ENCODE measurements at places on chromosomes 3 and 15. TPM values are rescaled to one million over a fixed set of nuclear protein-coding genes. Genes with fewer than 3 reads are reported as not detected.

The ATP6V1A gene
- total RNA-seq: 21.4 TPM

The C3orf85 gene
- not detected for total RNA-seq

The ARMC8 gene
- 31.2 TPM for total RNA-seq

The ZNF106 gene
- 680 TPM for total RNA-seq

The AGTR1 gene
- 1.2 TPM for total RNA-seq

The FRMD5 gene
- 62.4 TPM for total RNA-seq

The ERICH6 gene
- total RNA-seq: 0.55 TPM

The TTC23 gene
- total RNA-seq: 11.4 TPM

The A4GNT gene
- not detected for total RNA-seq

The ALDH1A2 gene
- total RNA-seq: 14.0 TPM

The ZNF774 gene
- total RNA-seq: 4.7 TPM

The KBTBD13 gene
- total RNA-seq: 5.2 TPM

The PIK3CB gene
- 31.5 TPM for total RNA-seq

The DNAH12 gene
- 0.16 TPM for total RNA-seq

The GPR176 gene
- 1.6 TPM for total RNA-seq

The EEFSEC gene
- 23.7 TPM for total RNA-seq

The LRRIQ4 gene
- total RNA-seq: not detected

The CSNK1G1 gene
- 6.3 TPM for total RNA-seq

The STXBP5L gene
- total RNA-seq: not detected

The SERINC4 gene
- 0.44 TPM for total RNA-seq

The ZNF501 gene
- total RNA-seq: 5.3 TPM

The HTR3E gene
- total RNA-seq: not detected

The TMEM212 gene
- not detected for total RNA-seq

The EOMES gene
- 0.14 TPM for total RNA-seq

The LRRC2 gene
- total RNA-seq: 114 TPM

The SRGAP3 gene
- 10.3 TPM for total RNA-seq

The NR1I2 gene
- total RNA-seq: not detected

The ADAMTS17 gene
- total RNA-seq: 0.99 TPM

The BAHD1 gene
- total RNA-seq: 17.1 TPM

The CCRL2 gene
- 1.5 TPM for total RNA-seq

The LIPC gene
- total RNA-seq: 1.5 TPM

The COL7A1 gene
- 24.4 TPM for total RNA-seq

The HEXA gene
- total RNA-seq: 58.9 TPM

The SKOR1 gene
- 0.22 TPM for total RNA-seq

The CLDN18 gene
- not detected for total RNA-seq

The CGNL1 gene
- total RNA-seq: 31.9 TPM

The GJD2 gene
- total RNA-seq: not detected
